ENCODE measurements at places on chromosomes 3 and 15. TPM values are rescaled to one million over a fixed set of nuclear protein-coding genes. Genes with fewer than 3 reads are reported as not detected.

Gene CIB2
- total RNA-seq = 1.8 TPM

Gene TJP1
- total RNA-seq = not detected

Gene XIRP1
- total RNA-seq = 0.91 TPM

Gene STRIT1
- not detected for total RNA-seq

Gene RPLP1
- 2,343 TPM for total RNA-seq

Gene UROC1
- total RNA-seq = not detected

Gene SEC11A
- 93.5 TPM for total RNA-seq

Gene TNNC1
- 4.2 TPM for total RNA-seq

Gene GOLGA8Q
- 0.82 TPM for total RNA-seq

Gene ZNF80
- total RNA-seq = 1.3 TPM

Gene FANCD2OS
- total RNA-seq = not detected

Gene TIGIT
- 12.9 TPM for total RNA-seq

Gene ALDH1L1
- not detected for total RNA-seq

Gene SLC38A3
- 0.18 TPM for total RNA-seq

Gene GLCE
- 5.0 TPM for total RNA-seq

Gene HHATL
- total RNA-seq = not detected

Gene CHRM5
- total RNA-seq = not detected

Gene PLCB2
- 40.8 TPM for total RNA-seq

Gene KNG1
- not detected for total RNA-seq

Gene NR2E3
- total RNA-seq = not detected

Gene GOLGA6L9
- total RNA-seq = 2.1 TPM

Gene MESP2
- total RNA-seq = not detected

Gene SERINC4
- total RNA-seq = 0.08 TPM

Gene NRROS
- total RNA-seq = 22.0 TPM

Gene TMEM212
- total RNA-seq = not detected

Gene CDCP1
- total RNA-seq = 0.82 TPM

Gene SNTN
- not detected for total RNA-seq

All from activated naive CD8-positive, alpha-beta T cell treated with anti-CD3 and anti-CD28 coated beads for 36 hours (primary cell).